ENCODE measurements at places on chromosomes 1 and 21. TPM values are rescaled to one million over a fixed set of nuclear protein-coding genes. Genes with fewer than 3 reads are reported as not detected.

- H3K4me1 ChIP-seq, result no peaks in the 10 kb centered on the region
- H3K36me3 ChIP-seq, result no peaks in the 10 kb centered on the region
- H3K27ac ChIP-seq, result no peak overlapping the region
- H3K4me3 ChIP-seq, result no peak overlapping the region
These were observed 86.1 kb downstream of the DSCAM start for GRCh38 chr21:40760821-40761220.

OR2L13 gene
- not detected for total RNA-seq

TLR5 gene
- total RNA-seq, result 0.94 TPM

ITLN2 gene
- total RNA-seq, result 4.7 TPM

SLC26A9 gene
- not detected for total RNA-seq

GRCh38 chr1:234253732-234254131, 119.5 kb upstream of the COA6 start:
- H3K27ac ChIP-seq, result no peak overlapping the region
- no peaks in the 10 kb centered on the region for H3K36me3 ChIP-seq
- peaks cover 2% of the 10 kb centered on the region for H3K4me1 ChIP-seq
- no peaks in the 10 kb centered on the region for H3K27me3 ChIP-seq

DNA sequence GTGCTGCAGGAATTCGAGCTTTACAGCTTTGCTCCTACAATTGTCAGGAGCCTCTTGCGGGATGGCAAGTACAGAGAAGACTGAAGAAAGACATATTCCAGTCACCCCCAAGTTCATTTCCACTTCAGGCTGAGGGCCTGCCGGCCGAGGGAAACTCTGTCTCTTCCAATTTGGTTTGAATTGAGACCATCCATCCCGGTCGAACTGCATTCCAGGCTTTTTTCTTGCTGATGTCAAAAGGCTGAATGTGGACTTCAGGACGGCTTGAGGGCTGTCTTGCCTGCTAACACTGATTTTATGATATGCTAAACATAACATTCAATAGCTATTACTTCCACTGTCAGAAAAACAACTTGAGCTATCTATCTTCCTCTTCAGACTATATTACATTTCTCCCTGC, 79.8 kb upstream of the PLXNA2 start:
- no peaks in the 10 kb centered on the region for H3K4me1 ChIP-seq
- DNase-seq, result no peak
- no peak overlapping the region for H3K27ac ChIP-seq
- H3K36me3 ChIP-seq, result no peaks in the 10 kb centered on the region

DNA sequence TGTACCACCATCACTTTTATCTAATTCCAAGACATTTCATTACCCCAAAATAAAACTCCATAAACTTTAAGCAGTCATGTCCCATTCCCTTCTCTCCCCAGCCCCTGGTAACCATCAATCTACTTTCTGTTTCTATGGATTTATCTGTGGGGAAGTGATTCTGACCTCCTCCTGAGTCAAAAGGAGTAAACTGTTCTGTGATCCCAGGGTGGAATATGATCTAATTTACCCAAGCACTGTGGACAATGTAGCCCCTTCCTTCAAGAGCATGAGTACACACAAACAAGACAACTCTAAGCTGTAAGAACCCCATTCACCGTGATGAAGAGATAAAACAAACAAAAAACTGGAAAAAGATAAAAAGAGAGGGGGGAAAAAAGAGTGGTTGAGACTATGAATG, 77.9 kb downstream of the PLPP3 start:
- H3K36me3 ChIP-seq, result peaks cover 85% of the 10 kb centered on the region
- H3K27ac ChIP-seq, result no peak overlapping the region
- no peak for DNase-seq
- H3K27me3 ChIP-seq, result no peaks in the 10 kb centered on the region

DNA sequence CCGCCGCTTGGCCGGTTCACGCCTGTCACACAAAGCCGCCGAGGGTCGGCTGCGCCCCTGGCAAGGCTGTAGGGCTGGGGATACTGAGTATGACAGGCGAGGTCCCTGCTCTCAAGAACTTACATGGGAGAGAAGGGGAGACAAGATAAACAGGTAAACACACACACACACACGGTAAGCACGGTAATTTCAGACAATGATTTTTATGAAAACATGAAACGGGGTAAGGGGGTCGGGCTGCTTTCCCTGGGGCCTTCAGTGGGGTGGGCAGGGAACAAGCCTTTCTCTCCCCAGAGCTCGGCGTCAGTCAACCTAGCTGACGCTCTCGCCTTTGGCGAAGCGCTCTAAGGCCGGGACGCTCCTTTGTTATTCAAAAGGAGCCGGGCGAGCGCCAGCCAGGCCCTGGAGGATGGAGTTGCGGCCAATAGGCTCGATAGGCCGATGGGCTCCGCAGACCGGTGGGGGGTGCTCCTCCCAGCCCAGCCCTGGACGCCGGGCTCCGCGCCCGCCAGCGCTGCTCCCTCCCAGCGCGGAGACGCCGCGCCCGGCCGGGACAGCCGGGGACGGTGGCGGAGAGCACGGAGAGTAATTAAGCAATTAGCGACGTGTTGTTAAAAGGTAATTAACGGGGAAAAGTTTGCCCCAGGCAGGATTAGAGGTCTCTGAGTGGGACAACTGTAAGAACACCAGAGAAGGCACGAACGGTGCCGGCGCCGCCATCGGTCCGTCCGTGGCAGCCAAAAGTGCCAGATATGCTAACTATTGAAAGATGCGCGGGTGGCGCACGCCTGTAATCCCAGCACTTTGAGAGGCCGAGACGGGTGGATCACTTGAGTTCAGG, 950 bp upstream of the INKA2 start:
- peak overlapping the region; percentile 16 for H3K27ac ChIP-seq
- peak; percentile 87 for DNase-seq
- peaks cover 6% of the 10 kb centered on the region for H3K27me3 ChIP-seq
- peak overlapping the region; percentile 74 for H3K4me3 ChIP-seq

Measured in H1 (cell line).